ENCODE measurements at places on chromosomes 12 and 14.

- no peak for DNase-seq
Observed at GRCh38 chr14:90715495-90715894, 100.7 kb downstream of the TTC7B start.

DNA sequence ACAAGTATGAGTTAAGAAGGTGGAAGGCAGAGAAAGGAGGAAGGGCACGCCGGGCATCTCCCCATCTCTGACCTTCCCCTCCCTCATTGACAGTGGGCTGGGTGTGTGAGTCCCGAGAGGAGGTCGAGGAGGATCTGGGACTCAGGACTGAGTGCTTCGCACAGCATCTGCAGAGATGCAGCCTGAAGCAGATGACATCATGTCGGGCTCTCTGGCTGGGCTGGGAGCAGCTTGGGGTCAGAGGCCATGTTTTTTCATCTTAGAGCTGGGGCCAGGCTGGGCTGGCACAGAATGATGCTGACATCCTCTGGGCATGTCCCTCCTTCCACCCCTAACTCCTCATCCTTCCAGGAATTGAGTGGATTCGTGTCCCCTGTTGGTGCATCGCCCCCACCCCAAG is 43.5 kb downstream of the CMKLR1 start:
- DNase-seq: no peak

- DNase-seq: no peak
Observed at GRCh38 chr12:77720258-77720657, 110.4 kb upstream of the NAV3 start.

GRCh38 chr14:76121089-76121748 is 30.5 kb upstream of the GPATCH2L start:
- DNase-seq: no peak

DNA sequence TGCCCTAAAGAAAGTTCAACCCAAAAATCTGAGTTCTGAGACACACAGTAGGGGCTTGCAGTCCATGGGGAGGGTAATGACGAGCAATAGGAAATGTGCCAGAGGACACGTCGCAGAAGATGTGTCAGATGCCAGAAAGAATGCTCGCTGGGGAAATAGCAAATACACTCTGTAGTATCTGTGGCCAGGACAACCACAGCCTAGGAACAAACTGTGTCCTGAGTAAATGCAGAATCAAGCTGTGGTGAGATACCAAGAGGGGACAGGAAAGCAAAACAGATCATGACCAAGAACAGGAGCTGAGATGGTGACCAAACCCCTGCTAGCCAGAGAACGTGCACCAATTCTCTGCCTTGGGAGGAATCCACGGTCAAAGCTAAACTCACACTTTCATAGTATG is 9.1 kb downstream of the CRACR2A start:
- DNase-seq: peak; percentile 22

DNA sequence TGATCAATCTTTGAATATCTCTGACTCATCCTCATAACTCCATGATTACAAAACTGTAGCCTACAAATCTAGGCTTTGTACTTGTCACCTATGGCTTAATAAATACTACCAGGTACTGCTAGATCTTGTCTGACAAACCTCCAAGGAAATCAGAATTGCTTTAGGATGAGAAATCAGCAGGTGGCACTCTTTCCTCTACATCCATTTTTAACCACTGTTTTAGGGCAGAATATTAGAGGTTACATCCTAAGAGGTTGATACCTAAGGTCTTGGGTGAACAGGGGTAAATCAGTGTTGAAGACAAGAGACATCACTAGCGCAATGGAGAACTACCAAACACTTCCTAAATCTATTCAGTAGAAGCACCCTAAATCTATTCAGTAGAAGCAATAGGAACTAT is 63.1 kb upstream of the SOX5 start:
- no peak for DNase-seq

DNA sequence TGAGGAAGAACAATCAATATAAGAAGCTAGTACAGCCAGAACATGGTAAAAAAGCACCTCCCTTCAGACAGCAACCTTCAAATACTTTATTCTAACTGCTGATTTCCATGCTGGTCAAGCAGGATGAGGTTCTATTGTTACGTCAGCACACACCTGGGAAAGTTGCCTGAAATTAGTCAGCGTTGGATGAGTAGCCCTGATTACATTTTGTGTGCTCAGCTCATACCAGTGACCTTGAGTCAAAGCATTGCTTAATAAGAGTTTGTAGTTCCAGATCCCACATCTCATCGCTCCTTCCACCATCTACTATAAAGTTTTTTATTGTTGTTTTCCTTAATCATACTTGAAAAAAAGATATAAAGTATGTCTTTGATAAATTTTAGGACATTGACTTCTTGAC is 361.5 kb downstream of the EGLN3 start:
- DNase-seq: no peak
